ENCODE measurements at places on chromosomes 1 and 21. TPM values are rescaled to one million over a fixed set of nuclear protein-coding genes. Genes with fewer than 3 reads are reported as not detected.

The MX1 gene
- total RNA-seq, result 5.8 TPM

The IGFN1 gene
- 3.6 TPM for total RNA-seq

The CNR2 gene
- total RNA-seq, result 0.10 TPM

The GPR37L1 gene
- not detected for total RNA-seq

The CCDC30 gene
- 1.8 TPM for total RNA-seq

The JTB gene
- 73.8 TPM for total RNA-seq

The RRP15 gene
- total RNA-seq, result 10.1 TPM

The HFM1 gene
- total RNA-seq, result 2.4 TPM

The RNU1-4 gene
- 34,682 TPM for total RNA-seq

The ZNF670 gene
- 4.4 TPM for total RNA-seq

The GDAP2 gene
- total RNA-seq, result 22.2 TPM

The TINAGL1 gene
- 28.6 TPM for total RNA-seq

The SLC5A3 gene
- 63.2 TPM for total RNA-seq

The NFIA gene
- total RNA-seq, result 47.7 TPM

The CELA2A gene
- not detected for total RNA-seq

The TRIM46 gene
- total RNA-seq, result 0.20 TPM

The IL22RA1 gene
- 5.0 TPM for total RNA-seq

The TMEM201 gene
- 4.1 TPM for total RNA-seq

The AKR7A3 gene
- total RNA-seq, result 0.39 TPM

The SH3BGR gene
- 12.4 TPM for total RNA-seq

The DIRAS3 gene
- total RNA-seq, result 1.4 TPM

The VAMP3 gene
- total RNA-seq, result 62.6 TPM

The TAF5L gene
- 11.1 TPM for total RNA-seq

The METTL18 gene
- total RNA-seq, result 7.6 TPM

The ALX3 gene
- not detected for total RNA-seq

The TP53BP2 gene
- 35.5 TPM for total RNA-seq

The TTC24 gene
- not detected for total RNA-seq

The KLF17 gene
- not detected for total RNA-seq

The PPFIA4 gene
- total RNA-seq, result 4.2 TPM

The MEX3A gene
- total RNA-seq, result 6.6 TPM

The MCOLN2 gene
- total RNA-seq, result 1.8 TPM

The MAB21L3 gene
- total RNA-seq, result 1.4 TPM

The LINGO4 gene
- 0.10 TPM for total RNA-seq

The KMO gene
- total RNA-seq, result 0.10 TPM

The NGF gene
- total RNA-seq, result 4.1 TPM

The TCEA3 gene
- 66.2 TPM for total RNA-seq

The SLC9C2 gene
- not detected for total RNA-seq

The CXADR gene
- total RNA-seq, result 44.4 TPM

The MYCBP gene
- 7.5 TPM for total RNA-seq

The ACTL8 gene
- total RNA-seq, result not detected

The KRTAP19-1 gene
- 11.4 TPM for total RNA-seq

The PLA2G2A gene
- 4.8 TPM for total RNA-seq

The SPRR2A gene
- 1.6 TPM for total RNA-seq

The LRRC3 gene
- total RNA-seq, result 1.7 TPM

The TMEM79 gene
- 14.6 TPM for total RNA-seq

The ANKRD45 gene
- 0.49 TPM for total RNA-seq

The KCNAB2 gene
- 5.0 TPM for total RNA-seq

The KCNT2 gene
- 5.1 TPM for total RNA-seq

The TNFRSF9 gene
- total RNA-seq, result 0.20 TPM

The TTLL7 gene
- total RNA-seq, result 11.5 TPM

The CRYAA gene
- not detected for total RNA-seq

The CFH gene
- 44.9 TPM for total RNA-seq

The PTAFR gene
- total RNA-seq, result 3.1 TPM
